ENCODE measurements at places on chromosomes 5 and 9.

- no peak for DNase-seq
Measured at GRCh38 chr5:9502050-9502834, 43.6 kb downstream of the SEMA5A start.

DNA sequence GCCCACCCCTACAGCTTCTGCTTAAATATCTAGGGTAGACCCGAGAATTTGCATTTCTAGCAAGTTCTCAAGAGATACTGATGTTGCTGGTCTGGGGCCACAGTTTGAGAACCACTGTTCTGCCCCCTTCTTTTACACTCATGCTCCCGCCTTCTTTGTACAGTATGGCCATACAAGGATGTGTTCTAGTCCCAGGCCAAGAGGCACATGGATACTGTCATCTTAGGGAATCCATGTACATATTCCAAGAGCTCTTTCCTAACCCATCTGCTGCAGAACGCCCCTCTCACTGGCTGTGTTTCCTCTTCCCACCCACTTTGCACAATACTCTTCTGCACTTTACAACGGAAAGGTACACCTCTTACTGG, 44.4 kb downstream of the FGF18 start:
- DNase-seq, result no peak

- no peak for DNase-seq
Measured at GRCh38 chr9:92648474-92648971, 21.4 kb downstream of the IPPK start.

DNA sequence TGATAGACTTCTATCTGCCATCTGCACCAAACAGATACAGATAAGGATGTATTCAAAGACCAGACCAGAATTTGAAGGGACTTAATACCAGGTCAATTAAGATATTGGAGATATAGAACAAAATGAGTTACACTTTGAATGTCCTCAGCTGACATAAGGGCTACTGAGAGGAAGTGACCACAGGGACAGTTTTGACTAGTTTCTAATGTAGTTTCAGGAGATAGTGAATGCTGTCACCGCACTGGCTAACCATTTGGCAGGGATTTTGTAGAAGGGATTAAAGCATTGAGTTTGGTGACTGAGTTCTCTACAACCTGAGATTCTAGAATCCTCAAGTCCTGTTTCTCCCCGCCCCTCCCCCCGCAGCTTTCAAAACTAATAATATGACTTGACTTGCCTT, 22.7 kb downstream of the CCNH start:
- DNase-seq, result no peak

DNA sequence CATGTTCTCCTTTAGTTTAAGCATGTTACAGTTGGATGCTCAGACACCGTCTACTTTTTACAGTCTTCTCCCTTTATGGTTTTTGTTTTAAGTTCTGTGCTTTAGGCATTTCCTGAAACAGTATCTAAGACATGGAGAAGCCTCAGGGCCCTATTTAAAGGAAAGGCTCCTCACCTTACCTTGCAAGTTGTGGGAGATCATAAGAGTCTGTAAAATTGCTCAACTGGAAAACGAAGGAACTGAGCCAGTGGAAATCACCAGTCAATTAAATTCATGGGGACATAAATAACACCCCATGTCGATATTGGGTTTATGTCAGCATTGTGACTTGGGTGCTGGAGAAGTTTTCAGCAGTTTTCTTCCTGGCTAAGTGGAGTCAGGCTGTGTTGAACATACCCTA, 239.2 kb downstream of the KIF4B start:
- no peak for DNase-seq

- no peak for DNase-seq
Measured at GRCh38 chr9:18851069-18851795, 181.8 kb downstream of the SAXO1 start.

GRCh38 chr9:35954942-35955546, 2.9 kb downstream of the OR2S2 start:
- peak; percentile 91 for DNase-seq

All from adipocyte (in vitro differentiated cells).